ENCODE measurements at places on chromosomes 12 and 14. TPM values are rescaled to one million over a fixed set of nuclear protein-coding genes. Genes with fewer than 3 reads are reported as not detected.

Gene C12orf50
- total RNA-seq = 0.12 TPM

- DNase-seq = no peak
These were observed 217.3 kb upstream of the CCDC196 start for GRCh38 chr14:66268802-66269334.

DNA sequence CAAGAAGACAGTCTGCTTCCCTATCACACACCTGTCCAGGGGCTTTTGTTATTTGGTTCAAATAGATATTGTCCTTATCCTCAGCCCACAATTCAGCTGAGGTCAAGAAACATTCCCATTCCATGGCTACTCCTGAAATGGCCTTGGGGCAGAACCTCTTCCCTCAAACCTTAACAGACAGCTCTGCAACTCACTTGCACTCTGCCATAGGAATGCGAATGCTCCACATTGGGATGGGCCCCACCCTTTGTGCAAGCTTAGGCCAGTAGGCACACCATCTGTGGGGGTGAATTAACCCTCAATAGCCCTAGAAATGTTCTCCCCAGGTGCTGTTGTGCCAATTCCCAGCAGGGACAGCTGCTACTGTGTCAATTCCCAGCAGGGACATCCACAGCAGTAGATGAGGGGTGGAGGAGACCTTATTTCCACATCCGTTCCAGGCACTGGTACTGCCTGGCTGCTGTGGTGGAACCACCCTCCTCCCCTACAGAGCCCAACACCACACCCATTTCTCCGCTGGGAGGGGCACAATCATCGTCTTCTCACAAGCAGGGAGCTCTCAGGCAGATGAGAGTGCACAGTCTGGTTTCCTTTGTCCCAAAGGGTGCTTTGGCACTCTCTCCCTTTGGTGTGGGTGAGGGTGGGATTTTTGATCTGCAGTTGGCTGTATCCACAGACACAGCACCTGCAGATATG lies 42.3 kb upstream of the GLIPR1 start:
- DNase-seq = no peak

- DNase-seq = no peak
These were observed 109.5 kb upstream of the ARHGAP5 start for GRCh38 chr14:31967669-31967975.

GRCh38 chr12:27343255-27344000 lies 10.8 kb downstream of the BMAL2 start:
- no peak for DNase-seq

- no peak for DNase-seq
These were observed 10.1 kb upstream of the SLC6A15 start for GRCh38 chr12:84922693-84923092.

- DNase-seq = no peak
These were observed 448.7 kb upstream of the OR4E1 start for GRCh38 chr14:22122227-22122818.
